ENCODE measurements at places on chromosomes 7 and 10.
A peak's percentile ranks its signal among the peaks of the same experiment; 100 is the strongest.

GRCh38 chr7:11726794-11727155 lies 105.2 kb downstream of the THSD7A start:
- peak; percentile 53 for DNase-seq

- no peak for DNase-seq
Observed at GRCh38 chr7:29596593-29597178, 33.1 kb downstream of the PRR15 start.

DNA sequence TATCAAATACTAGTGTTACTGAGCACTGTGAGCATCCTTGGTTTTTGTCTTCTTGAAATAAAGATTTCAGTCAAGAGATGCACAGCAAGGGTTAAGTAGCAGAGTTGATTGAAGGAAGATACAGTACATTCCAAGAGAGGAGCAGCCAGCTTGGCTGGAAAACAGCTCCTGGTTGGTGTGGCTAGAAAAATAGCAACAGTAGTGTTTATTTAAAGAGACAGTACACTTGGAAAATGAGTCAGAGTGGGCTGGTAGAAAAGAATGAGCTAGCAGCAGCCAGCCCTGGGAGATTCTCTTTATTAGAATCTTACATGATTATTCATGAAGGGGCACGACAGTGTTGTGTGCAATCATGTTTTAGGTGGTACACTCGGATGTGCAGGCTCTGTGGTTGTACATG lies 1016.4 kb upstream of the SORCS1 start:
- no peak for DNase-seq

- peak; percentile 58 for DNase-seq
Observed at GRCh38 chr7:46291050-46291438, 370.0 kb upstream of the IGFBP3 start.

DNA sequence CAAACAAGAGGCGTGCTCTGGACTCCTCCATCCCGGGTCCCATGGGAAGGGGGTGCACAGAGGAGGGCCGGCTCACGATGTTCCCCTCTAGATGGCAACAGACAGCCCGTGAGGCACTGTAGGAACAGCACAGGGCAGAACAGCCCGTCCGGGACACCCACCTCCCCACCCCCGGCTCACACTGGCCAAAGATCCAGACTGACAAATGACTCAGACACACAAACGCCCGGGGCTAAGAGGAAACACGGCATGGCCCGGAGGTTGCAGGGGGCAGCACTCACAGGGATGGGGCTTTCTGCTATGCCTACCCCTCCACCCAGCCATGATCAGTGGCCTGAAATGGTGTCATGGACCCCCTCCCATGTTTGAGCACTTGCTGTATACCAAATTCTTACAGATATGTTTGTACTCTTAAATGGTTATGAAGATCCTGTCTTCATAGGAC lies 4.9 kb upstream of the ELN start:
- no peak for DNase-seq

DNA sequence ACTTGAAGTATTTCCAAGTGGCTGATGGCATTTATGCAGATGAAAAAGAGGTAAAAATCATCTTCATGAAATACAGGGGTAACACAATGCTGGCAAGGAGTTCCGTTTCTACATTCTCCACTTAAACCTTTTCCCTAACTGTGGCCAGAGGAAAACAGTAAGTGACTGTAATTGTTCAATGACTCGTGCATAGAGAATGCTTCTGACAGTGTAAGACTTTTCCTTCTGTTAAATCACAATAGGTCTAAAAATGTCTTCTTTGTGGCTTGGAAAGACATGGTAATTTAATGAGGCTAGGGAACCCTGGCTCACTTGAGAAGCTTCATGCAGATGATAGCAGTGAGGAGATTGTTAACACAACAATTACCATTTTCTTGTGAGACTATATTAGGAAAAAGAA lies 50.3 kb upstream of the RSU1 start:
- DNase-seq: no peak

DNA sequence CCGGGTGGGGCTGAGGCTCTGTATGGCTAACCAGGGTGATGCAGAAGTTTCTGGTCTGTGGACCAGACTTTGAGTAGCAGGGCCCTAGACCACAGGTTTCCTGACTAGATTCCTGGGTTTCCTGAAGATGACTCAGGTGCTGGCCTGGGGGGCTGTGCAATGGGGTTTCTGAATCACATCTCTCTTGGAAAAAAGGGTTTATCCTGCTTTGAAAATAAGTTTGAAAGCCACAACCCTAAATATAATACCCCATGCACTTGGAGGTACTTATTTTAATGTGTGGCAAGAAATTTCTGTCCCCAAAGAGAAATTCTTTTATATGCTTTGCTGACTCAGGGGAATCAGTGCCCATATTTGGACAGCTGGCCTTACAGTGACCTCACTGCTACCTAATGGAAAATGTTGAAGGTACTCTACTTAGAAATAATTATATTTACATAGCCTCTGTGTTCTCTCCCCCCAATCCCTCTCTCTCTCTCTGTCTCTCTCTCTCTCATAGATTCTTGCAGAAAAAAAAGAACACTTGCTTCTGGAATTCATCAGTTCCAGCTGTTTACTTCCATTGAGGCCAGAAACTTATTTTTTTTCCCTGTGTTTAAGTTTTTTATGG lies 184.4 kb upstream of the LYZL2 start:
- no peak for DNase-seq

- DNase-seq: no peak
Observed at GRCh38 chr7:2258661-2259365, 16.8 kb downstream of the NUDT1 start.

GRCh38 chr10:120473593-120473992 lies 16.6 kb downstream of the PLPP4 start:
- DNase-seq: no peak

DNA sequence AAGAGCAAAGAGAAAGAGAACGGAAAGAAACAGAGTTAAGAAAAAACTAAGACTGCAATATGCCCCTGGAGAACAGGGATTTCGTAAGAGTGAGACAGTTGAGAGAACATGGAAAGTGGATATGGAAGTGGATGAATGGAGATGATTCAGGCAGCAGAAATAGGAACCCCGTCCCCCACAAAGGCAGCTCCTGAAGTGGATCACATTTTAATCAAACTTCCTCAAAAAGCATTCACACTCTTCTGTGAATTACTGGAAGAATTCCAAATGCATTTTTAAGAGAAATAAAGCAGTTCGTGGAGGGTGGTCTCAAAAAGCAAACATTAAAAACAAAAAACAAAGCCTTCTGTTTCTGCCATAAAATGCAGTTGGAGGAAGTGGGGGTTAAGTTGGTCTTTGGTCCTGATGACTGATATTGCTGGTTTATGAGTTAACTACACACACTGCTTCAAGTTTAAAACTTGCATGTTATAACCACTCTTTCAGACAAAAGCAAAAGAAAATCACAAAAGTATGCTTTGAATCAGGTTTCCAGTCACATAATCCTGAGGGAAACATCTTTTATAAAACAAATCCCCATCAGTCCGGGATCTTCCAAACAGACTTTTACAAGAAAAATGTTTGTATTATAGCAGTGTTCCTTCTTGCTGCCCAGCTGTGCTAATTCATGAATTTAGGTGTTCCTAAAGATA lies 214.3 kb downstream of the FANK1 start:
- DNase-seq: no peak

DNA sequence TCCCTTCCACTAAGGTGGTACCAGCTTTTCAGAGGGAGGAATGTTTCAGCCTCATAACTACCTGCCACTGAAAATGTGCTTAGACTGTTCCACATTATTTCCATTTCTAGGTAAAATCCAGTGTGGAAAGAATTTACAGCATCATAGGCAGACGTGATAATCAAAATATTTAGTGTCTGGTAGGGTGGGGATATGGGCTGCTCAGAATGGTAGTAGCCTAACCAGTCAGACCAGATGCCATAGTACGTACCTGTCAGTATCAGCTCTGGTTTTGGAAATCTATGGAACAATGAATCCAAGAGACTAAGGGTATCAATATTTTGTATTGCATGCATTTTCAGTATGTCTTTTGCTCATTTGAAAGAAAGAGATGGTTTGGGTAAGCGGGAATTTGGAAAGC lies 76.8 kb upstream of the APBB1IP start:
- no peak for DNase-seq

DNA sequence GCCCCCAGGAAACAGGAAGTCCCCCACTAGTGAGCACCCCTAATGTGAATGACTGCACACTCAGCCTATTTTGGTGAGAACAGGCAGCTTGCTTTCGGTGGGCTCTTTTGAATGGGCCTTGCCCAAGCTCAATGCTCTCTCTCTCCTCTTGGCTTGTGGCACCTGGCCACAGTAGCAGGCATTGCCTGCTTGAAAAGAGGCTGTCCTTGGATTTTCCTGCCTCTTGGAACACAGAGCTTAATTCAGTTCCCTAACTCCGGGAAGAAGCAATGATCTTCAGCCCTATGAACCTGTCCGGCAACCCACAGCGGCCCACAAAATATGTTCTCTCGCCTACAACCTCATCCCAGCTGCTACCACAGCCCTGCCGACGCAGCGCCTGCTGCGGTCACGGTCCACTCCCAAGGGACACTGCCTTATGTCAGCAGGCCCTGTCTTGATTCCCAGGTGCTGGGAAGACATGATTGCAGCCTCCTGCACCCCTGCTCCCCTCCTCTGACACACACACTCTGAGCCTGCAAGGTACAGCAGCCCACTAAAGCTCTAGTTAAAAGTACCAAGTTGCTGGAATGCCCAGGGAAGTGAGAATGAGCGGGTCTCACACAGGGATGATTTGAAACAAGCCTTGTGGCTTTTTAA lies 715.5 kb upstream of the GALNT17 start:
- DNase-seq: no peak

DNA sequence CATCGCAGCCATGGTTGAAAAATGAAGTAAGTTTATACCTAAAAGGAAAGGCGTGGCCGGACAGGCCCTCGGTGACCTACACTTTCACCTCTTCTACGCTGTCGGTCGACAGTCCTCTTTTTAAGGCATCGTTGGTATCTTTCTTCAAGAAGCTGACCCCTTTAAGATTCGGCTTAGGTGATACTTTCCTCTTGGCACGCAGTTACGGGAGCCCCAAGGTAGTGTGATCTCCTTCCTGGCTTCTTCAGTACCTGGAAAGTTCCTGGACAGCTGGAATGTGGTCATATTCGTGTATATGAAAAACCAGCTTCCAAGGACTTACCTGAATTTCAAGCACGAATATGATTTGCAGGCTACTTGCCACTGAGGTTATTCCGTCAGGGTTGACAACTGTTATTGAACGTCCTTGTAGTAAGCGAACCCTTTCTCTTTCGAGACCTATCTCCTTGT lies 885 bp upstream of the SYPL1 start:
- DNase-seq: no peak

GRCh38 chr10:23571884-23572283 lies 133.0 kb downstream of the OTUD1 start:
- DNase-seq: no peak

DNA sequence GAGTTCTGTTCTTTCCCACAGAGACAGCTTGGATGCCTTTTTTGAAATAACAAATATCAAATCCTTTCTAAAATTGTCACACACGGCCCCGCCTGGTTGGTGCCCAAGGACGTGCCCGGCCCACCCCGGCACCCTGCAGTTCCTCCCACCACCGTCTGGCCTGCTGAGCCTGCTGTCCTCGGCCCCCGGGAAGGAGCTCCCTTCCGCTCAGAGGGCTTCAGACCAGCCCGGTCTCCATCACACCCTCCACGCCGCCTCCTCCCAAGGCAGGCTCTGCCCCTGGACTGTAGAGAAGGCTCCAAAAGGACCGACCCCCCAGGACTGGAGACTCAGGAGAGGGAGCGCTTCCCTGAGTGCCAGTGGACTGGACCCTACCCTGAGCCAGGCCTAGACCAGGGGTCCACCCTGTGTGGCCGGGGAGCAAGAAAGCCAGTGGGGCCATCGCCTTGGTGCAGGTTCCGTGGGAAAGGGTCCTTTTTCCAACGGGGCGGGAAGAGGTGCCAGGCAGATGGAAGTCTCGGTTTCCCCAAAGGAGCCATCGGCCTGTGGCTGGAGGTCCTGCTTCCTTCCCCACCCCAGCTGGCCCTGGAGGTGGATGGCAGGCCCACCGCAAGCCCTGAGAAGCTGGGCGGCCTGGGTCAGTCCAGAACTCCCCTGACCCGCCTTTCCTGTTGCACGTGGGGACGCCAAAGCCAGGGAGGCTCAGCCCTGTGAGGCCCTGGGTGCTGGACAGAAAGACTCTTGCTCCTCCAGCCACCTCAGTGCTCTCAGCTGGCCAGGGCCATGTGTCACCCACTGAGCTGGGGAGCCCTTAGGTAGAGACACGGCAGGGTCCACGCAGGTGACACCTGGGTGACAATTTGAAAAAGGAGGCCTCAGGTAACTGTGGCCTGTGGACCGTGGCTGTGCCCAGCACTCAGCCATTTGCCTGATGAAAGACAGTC lies 69.8 kb downstream of the PWWP2B start:
- no peak for DNase-seq

DNA sequence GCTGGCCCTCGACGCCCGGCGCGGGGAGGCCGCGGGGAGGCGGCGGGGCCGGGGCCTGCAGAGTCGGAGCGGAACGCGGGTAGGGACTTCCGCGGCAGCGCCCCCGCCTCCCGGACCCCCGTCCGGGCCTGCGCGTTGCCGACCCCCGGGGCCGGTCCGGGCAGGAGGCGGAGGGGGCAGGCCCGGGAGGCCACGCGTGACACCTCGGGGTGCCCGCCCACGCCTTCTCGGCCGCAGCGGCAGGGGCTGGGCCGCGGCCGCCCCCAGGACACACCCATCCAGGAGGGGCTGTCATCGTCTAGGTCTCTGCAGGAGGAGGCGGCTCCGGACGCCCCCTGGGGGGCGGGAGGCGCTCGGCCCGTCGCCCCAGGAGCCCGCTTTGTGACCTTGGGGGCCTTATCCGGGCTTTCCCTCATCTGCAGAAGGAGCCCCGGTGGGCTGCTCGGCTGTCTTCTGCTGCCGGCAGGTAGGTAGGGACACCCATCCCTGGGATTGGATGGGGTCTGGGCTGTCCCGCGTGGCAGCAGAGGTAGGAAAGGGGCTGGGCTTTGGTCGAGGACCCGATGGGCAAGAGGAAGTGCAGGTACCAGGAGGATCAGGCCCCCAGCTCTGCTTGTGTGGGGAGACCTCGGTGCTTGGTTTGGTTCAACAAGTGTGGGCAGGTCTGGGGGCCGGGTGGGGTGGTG lies 569 bp downstream of the ZNF316 start:
- DNase-seq: no peak

DNA sequence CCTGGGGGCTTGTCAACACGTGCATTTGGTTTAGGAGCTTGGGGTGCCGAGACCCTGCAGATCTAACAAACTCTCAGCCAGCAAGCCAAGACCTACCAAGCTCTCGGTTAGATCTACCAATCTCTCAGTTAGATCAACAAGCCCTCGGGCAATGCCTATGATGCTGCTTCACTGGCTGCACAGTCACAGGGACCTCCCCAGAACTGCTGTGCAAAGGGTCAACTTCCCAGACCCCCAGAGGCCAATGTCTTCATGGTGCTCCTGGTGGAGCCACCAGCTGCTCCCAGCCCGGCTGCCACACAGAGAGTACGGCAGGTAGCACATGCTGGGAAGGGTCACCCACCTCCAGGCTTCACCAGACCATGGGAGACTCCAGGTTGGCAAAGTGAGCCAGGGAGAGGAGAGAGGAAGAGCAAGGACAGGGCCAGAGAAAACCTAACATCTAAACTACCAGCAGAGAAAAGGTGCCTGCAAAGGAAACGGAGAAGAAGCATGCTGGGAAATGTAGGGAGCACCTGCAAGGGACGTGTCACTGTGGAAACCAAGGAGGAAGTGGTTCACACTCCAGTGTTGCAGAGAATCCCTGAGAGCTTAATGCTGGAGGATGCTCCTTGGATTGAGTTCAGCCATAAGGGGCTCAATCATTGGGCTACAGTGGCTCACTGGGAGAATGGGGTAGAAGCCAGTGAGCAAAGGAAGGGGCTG lies 51.5 kb upstream of the GDF10 start:
- no peak for DNase-seq

Measured in urinary bladder (tissue), 4 donors.